ENCODE measurements at places on chromosomes 4 and X.

DNA sequence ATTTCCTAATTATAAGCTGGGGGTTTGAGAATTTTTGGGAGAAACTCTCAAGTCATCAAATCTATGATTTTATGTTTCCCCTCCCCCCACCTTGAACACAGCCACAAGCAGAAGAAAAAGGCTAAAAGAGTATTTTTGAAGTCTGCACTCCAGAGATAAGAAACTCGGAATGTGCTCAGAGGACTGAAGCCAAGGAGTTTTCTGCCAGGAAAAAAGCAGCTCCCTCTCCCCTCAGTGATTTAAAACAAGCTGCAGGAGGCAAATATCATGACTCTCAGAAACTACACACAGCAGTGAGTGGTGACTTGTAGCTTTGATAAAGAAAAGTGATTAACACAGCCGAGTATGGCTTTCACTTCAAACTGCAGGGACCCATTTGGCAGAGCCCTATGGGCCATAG lies 800.2 kb upstream of the FTHL17 start:
- no peak for DNase-seq

GRCh38 chr4:154421618-154422017 lies 70.0 kb downstream of the DCHS2 start:
- no peak for DNase-seq

GRCh38 chr4:121219227-121219626 lies 55.1 kb upstream of the TNIP3 start:
- DNase-seq = no peak

DNA sequence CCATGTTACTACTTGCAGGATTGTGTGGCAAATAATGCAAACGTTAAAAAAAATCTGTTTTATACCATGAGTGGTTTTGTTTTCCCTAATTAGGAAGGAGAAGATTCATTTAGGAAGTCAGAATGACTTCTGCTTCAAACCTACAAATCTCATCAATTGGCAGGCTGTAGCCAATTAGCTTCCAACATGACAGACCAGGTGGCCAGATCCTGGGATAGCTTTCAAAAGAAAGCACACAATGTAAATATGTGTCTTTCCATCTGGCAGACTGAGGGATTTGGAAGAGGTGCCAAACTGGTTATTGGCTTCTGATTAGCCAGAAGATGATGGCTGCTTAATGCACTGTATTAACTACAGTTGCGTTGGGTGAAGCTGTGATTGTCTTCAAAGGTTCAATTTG lies 432.8 kb downstream of the ANKRD50 start:
- no peak for DNase-seq

DNA sequence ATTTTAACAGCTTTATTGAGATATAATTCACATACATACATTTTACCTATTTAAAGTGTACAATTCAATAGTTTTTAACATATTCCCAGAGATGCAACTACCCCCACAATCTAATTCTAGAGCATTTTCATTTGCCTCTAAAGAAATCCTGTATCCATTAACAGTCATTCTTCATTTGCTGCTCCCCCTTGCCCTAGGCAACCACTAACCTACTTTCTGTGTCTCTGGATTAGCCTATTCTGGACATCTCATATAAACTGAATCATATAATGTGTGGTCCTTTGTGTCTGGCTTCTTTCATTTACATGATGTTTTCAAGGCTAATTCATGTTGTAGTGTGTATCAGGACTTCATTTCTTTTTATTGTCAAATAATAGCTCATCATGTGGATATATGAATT lies 105.1 kb upstream of the GRPR start:
- DNase-seq = no peak

GRCh38 chr4:31458813-31459212 lies 738.6 kb downstream of the PCDH7 start:
- DNase-seq = no peak

GRCh38 chr4:74997948-74998729 lies 65.2 kb downstream of the PARM1 start:
- DNase-seq = no peak
